Cardiac muscle cell (in vitro differentiated cells and primary cell): ENCODE measurements at places on chromosomes 3 and 15.
A peak's percentile ranks its signal among the peaks of the same experiment; 100 is the strongest.

GRCh38 chr15:39034816-39035215 is 470.2 kb upstream of the RASGRP1 start:
- DNase-seq: no peak

GRCh38 chr15:50116477-50116876 is 2.6 kb downstream of the ATP8B4 start:
- peak; percentile 42 for DNase-seq

DNA sequence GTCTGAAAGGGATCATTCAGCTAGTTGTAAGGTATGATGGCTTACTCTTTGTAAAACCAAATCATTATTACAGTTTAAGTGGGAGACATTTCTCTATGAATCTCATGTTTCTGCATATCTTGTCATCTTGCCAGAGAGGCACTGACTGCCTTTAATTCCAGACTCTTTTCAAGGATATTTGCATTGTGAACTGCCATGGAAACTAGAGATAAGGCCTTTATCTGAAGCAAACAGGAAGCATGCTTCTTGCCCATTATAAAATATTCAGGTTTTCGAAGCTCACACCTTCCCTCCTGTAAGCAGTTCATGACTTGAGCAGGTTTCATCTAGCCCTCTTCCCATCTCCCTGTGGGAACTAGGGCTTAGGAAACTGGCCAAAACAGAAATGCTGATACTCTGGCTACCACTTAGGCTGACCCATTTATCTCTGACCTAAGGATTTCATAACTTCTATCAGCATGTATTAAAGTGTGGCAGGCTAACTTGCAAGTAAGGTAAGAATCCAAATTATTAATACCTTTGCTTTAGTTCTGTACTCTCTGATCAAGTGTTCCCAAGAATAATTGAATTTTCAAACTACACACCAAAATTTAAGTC is 326.6 kb upstream of the ALCAM start:
- no peak for DNase-seq

DNA sequence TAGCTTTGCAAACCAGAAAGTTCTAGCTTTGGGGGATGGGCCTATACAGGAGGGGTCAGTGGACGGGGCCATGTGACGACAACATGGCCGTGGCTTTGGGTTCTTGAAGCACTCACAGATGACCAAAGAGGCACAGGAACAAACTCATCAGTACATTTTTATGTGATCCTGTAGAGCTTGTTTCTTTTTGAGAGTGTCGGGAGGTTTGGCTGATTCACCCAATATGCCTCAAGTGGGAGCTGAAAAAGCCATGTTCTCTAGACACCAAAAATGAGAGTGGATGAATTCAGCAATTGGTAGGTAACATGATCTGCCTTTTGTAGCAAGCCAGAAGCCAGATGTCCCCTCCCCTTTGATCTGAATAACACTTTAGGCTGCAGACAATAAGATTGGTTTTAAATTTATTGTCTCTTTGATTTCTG is 30.1 kb downstream of the GREM1 start:
- DNase-seq: no peak

- DNase-seq: no peak
Measured at GRCh38 chr15:100060276-100060926, 281.4 kb downstream of the ADAMTS17 start.

GRCh38 chr15:70532531-70533186 is 230.7 kb downstream of the UACA start:
- DNase-seq: no peak

DNA sequence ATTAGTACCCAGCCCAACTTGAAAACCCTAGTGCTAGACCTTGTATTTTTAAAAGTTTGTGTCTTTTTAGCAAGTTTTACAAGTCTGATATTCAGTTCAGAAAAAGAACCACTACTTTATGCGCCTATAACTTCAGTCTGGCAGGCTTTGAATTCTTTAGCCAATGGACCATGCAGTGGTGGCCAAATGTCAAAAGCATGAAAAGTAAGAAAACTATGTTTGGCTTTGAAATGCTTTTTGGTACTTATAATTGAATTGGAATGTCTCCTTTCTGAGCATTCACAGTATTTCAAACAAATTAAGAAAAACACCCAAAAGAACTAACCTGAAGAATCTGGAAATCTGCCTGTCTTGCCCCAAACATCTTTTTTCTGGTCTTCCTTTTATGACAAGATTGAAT is 12.8 kb downstream of the WDR48 start:
- DNase-seq: no peak

DNA sequence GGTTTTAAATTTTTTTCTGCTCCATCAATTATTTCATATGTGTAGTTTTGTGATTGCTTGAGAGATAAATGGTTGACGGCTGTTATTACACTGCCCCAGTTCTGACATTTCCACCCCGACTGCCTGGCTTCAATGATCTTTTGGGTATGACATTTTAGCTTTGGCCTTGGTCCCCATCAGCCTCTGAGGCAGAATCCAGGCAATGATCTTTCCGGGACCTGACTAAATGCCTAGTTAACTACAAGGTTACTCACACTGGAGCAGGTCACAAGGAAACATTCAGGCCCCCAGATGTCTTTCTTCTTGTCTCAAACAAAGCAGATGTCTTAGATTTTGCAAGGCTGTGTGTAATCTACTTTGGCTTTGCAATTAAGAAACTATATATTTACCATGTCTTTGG is 61.1 kb upstream of the TMCO5A start:
- no peak for DNase-seq
